ENCODE measurements at places on chromosomes 1 and 21.

GRCh38 chr21:40164905-40165772 lies 297.9 kb downstream of the PCP4 start:
- no peak for DNase-seq

GRCh38 chr1:23461050-23461449 lies 22.9 kb downstream of the ASAP3 start:
- no peak for DNase-seq

DNA sequence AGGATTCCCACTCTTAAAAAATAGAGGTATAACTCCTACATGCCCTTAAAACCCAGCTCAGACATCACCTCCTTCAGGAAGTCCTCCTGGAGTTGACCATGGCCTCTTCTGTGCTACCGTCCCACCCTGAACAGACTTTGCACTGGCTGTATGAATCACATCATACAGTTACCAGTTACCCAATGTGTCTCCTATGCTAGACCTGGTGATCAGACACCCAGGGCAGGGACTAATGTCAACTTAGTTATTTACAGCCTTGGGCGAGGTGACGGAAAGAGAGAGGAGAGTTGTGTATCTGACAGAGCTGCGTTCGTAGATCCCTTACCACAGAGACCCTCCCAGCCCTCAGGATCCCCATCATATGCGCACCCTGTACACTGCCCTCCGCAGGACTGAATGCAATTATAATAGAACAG lies 72.7 kb downstream of the SLC66A1 start:
- no peak for DNase-seq

DNA sequence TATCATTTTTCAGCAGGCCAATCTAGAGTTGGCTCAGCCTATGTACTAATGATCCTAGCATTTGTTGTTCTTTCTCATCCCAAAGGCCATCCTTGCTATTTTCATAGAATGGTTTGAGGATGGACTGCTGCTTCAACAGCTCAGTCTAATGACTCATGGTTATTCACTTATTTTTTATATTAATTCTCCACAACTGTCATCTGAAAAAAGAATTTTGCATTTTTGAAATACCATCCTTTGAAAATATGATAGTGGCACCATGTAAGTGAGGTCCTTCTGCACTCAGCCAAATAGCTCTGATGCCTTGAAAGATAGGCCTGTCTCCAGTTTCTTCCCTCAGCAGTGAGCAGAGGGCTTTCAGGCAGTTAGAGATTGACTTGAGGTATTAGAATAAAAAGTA lies 377.5 kb downstream of the LMO4 start:
- DNase-seq, result no peak

DNA sequence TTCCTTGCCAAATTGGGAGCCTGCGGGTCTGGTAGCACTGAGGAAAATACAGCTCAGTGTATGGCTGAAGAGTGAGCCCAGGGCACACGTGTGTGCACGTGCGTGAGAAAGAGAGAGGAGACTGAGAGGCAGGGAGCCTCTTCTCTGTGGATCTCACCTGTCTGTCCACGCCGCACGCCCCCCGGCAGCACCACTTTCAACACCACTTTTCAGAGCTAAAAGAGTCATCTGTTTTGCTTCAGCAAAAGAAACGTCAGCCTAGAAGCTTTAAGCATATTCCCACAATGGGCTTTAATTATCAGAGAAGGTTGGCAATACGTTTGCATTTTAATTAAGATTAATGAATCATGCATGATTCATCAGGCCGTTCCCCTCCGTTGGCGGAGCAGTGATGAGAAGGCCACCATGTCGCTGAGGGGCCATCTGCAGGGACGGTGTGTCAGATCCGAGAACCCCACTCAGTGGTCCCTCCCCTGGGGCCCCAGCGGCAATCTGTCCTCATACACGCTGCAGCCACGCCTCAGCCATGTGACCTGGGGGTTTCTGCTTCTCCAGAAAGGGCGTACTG lies 56.8 kb downstream of the SIK1 start:
- no peak for DNase-seq

- no peak for DNase-seq
Measured at GRCh38 chr21:35989138-35989735, 71.1 kb downstream of the SETD4 start.

DNA sequence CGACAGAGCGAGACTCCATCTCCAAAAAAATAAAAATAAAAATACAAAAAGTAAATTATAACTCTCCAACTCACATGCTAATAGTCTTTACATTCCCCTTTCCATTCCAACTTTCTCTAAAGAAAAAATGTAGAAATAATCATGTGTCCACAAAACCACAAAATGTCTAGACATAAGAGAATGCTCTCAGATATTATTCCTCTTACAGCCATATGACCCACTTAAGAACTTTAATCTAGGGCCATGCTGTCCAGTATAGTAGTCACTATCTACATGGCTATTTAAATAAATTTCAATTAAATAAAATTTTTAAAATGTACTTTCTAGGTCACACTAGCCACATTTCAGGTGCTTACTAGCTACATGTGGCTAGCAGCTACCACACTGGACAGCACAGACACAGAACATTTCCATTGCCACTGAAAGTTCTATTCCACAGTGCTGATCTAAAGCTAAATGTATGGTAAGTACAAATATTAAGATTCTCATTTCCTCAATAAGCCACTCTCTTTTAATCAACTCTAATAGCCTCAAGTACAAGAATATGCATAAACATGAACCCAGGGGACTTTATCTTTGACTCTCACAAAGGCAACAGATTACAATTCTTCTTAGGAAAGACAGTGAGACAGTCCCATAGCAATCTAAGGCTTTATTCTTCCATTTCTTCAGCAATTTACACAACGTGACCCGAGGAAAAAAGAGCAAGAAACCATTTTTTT lies 138.6 kb downstream of the RERE start:
- no peak for DNase-seq

DNA sequence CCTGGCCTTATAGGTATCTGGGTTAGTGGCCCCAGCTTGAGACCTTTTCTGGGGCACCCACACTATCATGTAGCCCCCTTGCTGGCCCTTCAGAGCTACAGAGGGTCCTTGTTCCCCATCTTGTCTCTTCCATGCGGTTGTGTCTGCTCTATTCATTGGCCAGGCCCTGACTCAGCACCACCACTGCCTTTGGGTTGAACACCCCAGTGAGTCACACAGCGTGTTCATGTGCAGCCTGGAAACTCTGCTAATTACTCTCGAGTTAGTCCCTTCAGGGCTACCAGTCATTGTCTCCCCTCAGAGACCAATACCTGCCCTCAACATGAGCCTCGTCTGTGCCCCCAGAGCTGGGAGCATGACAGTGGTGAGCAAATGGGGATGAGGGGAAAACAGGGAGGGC lies 28.2 kb upstream of the IKBKE start:
- DNase-seq, result no peak

- peak; percentile 43 for DNase-seq
Measured at GRCh38 chr1:31723828-31724359, 20.1 kb upstream of the COL16A1 start.

GRCh38 chr1:178575611-178576361 lies 62.9 kb downstream of the TEX35 start:
- no peak for DNase-seq

DNA sequence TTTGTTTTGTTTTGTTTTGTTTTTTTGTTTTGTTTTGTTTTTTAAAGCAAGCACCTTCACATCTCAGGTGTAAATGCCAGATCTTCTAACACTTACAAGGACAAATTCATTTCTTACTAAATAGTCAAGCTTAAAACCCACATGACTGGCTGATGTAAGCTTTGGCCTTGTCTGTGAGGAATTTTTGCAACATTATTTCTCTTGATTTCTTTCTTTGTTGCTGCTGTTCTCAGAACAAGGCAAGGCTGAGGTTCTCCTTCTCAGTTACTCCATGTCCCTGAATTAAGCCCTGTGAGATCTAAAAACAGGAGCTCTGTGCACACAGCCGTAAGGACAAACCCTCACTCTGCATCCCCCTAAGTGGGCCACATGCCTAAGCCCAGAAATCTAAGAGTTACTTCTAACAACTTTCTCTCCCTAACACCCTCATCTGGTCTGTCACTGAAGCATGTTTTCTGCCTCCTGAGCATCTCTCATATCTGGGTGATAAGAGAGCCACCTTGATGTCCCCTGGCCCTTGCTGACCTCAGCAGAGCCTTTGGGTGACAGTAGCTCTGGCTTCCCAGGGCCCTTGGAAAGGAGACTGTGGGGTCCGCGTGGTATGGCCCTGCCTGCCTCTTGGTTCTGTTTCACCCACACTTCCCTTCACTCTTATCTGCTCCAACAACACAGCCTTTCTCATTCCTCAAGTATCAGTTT lies 81.2 kb upstream of the HOOK1 start:
- DNase-seq, result no peak

GRCh38 chr1:115258302-115258866 lies 79.7 kb downstream of the NGF start:
- DNase-seq, result no peak

DNA sequence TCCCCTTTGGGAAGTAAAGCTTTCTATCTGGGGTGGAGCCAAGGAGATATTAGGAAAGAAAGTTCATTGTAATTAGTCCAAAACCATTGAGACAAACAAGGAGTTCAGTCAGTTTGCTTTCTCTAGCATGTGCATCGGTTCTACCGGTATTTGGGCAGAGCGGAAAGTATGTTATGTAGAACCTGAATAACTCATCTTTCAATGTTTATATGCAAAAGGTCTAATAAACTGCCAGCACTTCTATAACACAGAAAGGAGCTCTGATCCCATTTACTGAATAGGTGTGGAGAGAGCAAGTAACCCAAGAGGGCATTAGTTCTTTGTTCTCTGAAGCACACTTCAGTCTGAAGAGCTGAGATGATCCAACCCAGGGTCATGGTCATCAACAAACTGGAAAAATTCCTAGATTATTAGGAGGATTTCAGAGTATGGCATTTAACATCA lies 3.5 kb downstream of the TGFB2 start:
- no peak for DNase-seq

DNA sequence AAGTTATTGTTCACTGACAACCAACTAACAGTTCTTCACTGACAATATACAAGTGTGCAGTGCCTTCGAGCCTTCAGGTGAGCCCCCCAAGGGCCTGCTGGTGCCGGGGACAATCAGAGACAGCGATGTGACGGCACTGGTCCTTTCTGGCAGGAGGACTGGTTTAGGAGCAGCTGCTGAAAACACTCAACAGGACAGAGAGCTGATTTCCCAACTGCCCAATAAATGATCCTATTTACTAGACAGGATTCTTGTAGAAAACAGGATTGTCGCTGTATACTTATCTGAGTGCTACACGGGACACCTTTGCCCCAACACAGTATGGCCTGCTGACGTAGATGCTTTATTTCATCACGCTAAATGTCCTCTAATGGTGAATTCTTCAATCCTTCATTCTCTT lies 65.4 kb downstream of the TP53BP2 start:
- DNase-seq, result no peak

DNA sequence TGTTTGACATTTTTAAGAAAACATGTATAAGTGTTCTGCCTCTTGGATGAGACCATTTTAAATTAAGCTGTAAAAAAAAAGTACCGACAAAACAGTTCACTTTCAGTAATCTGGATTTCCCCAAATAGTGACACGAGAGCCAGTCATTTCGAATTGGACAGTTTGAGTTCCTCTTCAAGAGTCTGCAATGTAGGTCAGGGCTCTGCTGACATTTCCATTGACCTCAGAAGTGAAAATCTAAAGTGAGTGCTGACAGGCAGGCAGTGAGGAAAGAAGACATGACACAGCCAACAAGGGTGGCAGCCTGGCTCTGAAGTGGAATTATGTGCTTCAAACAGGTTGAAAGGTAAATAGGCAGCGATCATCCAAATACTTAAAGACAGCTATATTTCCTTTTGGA lies at the start of gene IL23R:
Gene IL23R (plus strand): TSS at position 259 of the 400 bp plus-strand sequence. CDS start 1,667 bp downstream, outside the sequence.
- no peak for DNase-seq

- DNase-seq, result no peak
Measured at GRCh38 chr1:32920833-32921232, 19.6 kb upstream of the TMEM54 start.

DNA sequence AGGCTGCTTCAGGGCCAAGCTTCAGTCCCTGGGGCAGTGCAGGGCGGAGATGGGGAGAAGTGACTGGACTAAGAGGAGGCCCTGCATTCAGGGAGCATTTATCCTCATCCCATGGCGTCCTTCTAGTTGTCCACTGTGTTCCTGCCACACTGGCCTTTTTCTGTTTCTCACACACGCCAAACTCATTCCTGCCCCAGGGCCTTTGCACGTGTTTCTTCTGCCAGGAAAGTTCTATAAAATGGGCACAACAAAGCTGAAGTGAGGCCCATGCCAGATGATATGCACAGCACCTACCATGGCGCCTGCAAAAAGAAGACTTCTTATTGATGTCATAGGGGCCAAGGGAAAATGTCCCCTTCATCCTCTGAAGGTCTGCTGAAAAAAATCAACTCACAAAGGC lies 24.3 kb downstream of the MROH7 start:
- no peak for DNase-seq

DNA sequence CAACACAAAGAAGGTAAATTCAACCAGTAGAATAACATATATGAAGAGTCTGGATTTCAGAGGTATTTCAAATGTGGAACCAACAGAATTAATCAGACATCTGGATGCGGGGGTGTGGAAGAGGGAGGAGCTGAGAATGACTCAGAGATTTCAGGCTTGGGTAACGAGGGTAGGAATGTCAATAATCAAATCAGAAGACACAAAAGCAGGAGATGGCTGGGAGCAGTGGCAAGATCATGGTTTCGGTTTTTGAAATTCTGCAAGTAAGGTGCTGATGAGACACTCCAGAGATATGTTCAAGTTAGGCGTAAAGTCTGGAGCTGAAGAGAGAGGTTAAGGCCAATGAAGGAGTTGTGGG lies 64.0 kb downstream of the PLPPR5 start:
- DNase-seq, result no peak

- no peak for DNase-seq
Measured at GRCh38 chr1:37096523-37096922, 62.2 kb upstream of the GRIK3 start.

- DNase-seq, result no peak
Measured at GRCh38 chr21:34625030-34625593, 10.2 kb upstream of the RCAN1 start.

GRCh38 chr1:211634461-211634860 lies 41.0 kb downstream of the NEK2 start:
- DNase-seq, result no peak

GRCh38 chr21:42599962-42600361 lies 53.5 kb upstream of the PDE9A start:
- no peak for DNase-seq

DNA sequence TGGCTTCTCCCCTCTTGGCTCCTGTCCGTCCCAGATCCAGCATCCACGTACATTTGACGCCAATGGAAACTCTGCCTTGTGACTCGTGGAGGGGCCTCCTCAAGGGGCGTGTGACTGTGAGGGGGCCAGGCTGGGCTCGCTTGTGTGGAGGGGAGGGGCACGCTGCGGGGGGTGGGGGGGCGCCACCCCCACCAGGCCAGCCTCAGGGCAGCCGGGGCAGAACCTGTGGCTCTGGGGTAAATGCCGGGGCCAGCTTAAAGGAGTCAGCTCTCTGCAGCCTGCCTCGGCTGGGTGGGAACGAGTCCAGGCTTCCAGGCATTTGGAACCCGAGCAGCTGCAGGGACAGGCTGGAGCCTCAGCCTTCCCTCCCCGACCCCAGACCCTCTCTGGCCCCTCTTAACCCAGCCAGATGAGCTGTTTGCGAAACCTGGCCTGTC lies 94.1 kb downstream of the SIK1 start:
- DNase-seq, result no peak

GRCh38 chr1:164969253-164969652 lies 387.3 kb downstream of the LMX1A start:
- no peak for DNase-seq

All from HL-60 (cell line).